ENCODE measurements at places on chromosomes 11 and 22.

GRCh38 chr11:26761361-26761809, 39.5 kb upstream of the SLC5A12 start:
- DNase-seq = peak; percentile 51

DNA sequence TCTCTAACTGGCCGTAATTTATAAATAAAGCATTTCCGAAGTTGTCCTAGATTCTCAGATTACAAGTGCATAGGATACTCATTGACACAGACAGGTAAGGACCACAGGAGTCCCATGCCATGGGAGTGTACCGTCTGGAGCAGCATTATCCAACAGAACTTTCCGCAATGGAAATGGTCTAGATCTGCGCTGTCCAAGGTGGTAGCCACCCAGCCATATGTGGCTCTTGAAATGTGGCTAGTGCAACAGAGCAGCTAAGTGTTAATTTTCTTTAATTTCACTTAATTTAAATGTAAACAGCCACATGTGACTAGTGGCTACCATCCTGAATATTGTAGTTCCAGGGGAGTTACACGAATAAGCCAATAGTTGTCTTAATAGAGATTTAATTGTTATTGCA, 71.3 kb downstream of the GALNT18 start:
- DNase-seq = no peak

- no peak for DNase-seq
These were observed 37.3 kb downstream of the LARGE1 start for GRCh38 chr22:33882991-33883390.

DNA sequence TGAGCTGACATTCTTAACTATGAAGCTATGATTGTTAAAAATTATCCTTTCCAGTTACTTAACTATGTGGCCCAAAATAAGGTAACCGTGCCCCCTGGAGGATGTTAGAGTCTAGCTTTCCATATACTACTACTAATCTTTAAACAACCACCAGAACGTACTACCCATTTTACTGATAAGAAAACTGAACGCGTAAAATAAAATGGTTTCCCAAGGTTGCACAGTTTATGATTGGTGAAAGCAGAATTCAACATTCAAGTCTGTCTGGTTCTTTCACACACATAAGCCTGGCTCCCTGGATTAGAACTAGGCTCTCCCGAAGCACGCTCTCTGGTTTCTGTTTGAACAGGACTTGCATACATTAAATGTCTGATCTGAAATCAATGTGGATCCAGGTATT, 437.8 kb upstream of the CCDC90B start:
- peak; percentile 50 for DNase-seq

DNA sequence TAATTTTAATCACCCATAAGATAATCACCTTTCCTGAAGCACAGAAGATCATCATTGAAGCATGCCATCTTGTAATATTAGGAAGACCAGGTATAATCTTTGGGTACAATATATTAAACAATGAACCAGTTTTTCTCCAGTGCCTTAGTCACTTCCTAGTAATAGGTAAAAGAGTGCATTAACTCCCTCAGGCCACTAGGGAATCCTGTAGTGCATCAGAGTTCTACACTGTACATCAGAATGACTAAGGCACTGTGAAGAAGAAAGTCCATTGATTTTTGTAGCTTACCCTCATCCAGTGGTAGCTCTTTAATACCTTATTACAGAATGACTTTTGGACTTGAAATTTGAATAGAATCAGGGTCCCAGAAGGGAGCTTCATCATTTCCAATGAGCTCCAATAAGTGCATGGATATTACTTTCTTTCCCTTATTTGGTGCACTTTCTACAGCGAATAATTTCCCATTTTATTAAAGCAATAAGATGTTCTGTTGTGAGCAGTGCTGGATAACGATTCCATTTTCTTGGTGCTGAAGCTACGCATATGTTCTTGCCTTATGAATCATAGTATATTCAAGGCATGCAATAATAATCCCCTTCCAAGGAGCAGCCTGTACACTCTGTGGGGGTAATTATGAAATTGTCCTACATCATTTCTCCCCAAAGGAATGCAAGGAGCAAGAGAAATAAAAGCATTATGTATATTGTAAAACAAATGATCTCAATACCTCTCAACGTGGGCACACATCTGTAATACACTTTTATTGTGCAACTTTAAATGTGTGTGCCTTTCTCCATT, 4.7 kb downstream of the C11orf87 start:
- no peak for DNase-seq

- no peak for DNase-seq
These were observed 3.0 kb downstream of the PACSIN3 start for GRCh38 chr11:47183031-47183856.

DNA sequence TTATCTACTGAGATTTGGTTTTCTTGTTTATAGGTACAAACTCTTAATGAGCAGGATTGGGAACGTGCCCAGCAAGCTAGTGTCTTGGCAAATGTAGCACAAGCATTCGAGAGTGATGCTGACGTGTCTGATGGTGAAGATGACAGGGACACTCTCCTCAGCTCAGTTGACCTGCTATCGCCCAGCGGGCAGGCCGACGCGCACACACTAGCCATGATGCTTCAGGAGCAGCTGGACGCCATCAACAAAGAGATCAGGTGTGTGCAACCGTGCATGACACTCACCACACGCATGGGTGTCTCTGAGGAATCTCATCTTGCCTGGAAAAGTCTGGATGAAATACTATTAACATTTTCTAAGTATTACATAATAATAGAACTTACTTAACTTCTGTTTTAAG, 54.7 kb upstream of the CTTN start:
- no peak for DNase-seq

DNA sequence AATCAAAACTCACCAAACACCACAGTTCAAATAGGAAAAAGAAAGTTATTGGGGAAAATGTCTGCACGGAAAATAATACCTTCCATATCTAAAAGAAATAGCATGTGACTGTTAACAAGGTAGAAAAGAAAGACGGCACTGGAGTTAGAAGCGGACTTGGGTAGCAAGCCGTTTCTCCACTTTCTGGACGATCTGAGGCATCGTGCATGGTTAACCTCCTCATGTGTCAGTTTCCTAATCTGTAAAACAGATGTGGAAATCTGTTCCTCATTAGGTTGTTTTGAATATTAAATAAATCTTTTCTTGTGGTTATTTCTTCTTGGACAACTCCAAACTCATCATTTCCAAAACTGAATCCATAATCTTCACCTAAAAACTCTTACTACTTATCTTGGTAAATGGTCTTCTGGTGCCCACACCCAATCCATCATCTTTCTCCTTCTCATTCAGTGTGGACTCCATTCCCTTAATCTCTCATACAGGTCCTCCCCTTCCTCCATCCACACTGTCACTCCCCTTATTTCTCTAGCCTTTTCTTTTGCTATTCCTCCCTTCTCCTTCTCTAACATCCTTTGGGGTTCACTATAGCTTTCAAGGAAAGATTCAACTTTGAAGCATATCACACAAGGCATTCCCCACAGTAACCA, 53.5 kb downstream of the VSIG10L2 start:
- no peak for DNase-seq

DNA sequence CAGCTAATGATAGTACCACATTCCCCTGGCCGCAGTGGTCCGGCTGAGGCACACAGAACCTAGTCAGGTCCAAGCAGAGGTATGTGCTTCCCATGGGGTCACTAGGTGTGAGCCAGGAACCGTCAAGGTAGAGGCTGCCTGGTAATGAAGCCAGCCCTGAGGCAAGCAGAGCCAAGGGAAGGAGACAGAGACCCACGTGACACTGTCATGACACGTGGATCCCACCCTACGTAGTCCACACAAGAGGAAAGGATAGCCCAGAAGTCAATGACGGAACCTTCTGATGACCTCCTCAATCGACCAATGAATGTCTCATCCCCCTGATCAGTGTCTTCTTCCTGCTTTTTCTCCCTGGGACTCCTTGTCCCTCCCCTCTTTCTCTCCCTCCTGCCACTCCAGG, 19.0 kb downstream of the A4GALT start:
- DNase-seq = no peak

DNA sequence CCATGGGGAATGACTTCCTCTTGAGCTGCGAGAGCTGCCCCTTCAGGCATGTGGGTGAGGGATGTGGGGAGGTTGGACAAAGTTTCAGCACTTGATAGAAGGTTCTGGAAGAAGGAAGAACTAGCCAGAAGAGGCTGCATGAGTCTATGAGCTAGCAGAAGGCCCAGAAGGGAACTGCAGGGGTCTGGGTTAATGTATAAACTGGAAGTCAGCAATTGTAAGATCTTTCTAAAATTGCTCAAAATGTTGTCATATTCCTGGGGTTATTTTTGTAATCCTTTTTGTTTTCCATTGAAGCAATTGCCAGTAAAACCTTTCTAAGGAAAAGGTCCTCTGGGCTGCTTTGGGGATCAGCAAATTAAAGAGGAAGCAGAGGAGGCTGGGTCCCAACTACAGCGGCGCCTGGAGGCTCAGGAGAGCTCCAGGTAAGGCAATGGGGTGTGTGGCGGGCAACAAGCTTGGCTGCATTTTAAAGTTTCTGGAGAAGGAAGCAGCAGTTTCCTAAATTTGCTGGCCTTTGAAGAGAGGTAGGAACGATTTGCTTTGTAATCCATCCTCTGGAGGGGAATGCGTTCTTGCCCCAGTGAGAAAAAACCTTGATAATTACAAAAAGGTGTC, 29.2 kb downstream of the ADAMTS15 start:
- no peak for DNase-seq

- DNase-seq = no peak
These were observed 11.3 kb downstream of the P2RY6 start for GRCh38 chr11:73283276-73284000.

- DNase-seq = no peak
These were observed 1.2 kb downstream of the SVIP start for GRCh38 chr11:22828373-22828772.

DNA sequence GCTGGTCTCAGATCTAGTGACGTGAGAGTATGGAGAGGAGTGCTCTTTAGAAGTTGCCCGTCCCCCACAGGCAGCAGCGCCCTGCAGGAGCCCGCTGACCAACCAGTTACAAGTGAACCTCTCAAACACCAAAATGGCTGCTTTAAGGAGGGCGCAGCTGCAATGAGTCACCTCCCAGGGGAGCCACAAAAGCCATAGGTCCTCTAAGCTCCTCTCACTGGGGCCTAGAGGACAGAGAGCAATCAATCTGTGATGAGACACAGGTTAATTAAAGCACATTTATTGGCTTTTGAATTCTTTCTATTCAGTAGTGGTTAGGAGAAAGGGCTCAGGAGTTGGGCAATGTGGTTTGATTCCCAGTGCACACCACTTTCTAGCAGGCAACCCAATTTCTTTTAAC, 15.5 kb upstream of the RAPSN start:
- peak; percentile 13 for DNase-seq

DNA sequence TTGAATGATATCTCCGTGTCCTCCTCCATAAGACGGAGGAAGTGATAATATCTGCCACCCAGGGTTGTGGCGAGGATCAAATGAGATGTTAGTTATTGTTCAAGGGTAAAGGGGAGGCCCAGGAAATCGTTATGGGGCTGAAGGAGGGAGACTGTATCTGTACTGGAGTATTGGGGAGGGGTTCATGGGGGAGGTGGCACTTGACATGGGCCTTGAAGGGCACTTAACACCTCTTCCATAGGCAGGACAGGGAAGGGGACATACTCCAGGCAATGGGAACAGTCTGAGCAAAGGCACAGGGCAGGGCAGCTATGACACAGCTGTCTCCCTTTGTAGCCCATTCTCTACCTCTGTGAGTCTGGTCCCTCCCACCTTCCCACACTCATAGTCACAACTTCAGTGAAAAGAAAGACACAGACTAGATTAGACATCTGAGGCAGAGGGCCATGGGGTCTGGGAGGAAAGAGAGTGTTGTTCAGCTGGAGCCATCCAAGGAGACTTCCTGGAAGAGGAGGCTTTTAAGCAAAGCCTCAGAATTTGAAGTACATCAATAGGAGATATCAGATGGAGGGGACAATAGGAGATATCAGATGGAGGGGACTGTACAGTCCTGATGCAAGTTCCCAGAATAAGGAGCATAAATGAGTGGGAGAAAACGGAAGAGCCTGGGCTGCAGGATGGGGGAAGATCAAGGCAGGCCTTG, 15.8 kb upstream of the DGKZ start:
- no peak for DNase-seq

- DNase-seq = peak; percentile 6
These were observed 48.8 kb downstream of the TRIM44 start for GRCh38 chr11:35711173-35711910.

- DNase-seq = peak; percentile 70
These were observed 50.2 kb downstream of the PC start for GRCh38 chr11:66907751-66908630.

GRCh38 chr11:23112987-23113886, 253.0 kb upstream of the CCDC179 start:
- peak; percentile 55 for DNase-seq

- DNase-seq = no peak
These were observed 23.3 kb downstream of the PIWIL4 start for GRCh38 chr11:94590352-94591041.

GRCh38 chr22:50257041-50257440, 4.4 kb downstream of the MAPK12 start:
- DNase-seq = no peak

- DNase-seq = no peak
These were observed 64.1 kb upstream of the BIRC3 start for GRCh38 chr11:102253020-102253715.

DNA sequence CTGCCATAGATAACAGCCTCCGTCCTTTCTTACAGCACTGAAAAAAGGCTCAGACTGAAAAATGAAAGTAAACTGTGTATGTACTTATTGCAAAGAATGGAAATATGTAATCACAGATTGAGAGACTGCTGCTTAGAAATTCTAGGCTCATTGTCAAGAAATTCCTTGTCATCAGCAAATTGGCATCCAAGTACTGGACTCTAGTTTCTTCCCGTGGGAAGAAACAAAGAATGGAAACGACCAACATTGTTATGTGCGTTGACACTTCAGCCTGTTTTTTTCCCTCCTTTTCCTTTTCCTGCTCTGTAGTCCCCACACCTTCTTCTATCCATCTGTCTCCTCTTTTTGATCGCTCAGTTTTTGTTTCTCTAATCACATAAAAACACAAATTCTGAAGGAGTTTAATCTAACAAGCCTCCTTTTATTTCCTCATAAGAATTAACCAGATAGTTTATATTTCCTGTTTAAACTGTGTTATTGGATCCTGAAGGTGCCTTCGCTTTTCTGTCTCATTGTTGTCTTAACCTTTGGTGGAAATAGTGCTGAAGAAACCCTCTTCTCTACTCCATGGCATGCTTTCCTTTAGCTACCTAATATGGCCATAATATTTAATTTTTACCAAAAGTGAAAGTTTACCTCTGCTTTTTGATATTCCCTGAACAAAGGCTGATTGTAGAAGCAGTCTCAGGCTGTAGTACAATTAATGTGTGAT, 20.0 kb upstream of the CASP12 start:
- DNase-seq = peak; percentile 93

DNA sequence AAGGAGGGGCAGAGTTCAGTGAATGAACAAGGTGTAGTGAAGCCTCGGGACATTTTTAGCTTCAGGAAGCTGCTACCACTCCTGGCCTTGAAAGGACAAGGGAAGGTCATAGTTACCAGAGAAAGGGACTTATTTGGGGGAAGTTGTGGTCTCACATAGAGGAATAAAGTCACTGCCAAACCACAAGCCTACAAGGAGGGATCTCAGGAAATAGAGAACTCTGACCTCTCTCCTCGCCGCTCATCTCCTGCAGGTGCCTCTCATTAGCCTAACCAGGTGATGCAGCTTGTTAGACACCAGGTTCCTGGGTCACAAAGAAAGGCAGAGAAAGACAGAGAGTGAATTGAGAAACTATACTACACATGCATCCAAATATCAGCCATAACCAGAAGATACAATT, 14.3 kb upstream of the TOLLIP start:
- DNase-seq = no peak

Measured in fibroblast of lung (primary cell).